Hepatocyte (in vitro differentiated cells): ENCODE measurements at places on chromosomes 7 and 10.

- no peaks in the 10 kb centered on the region for H3K36me3 ChIP-seq
- H3K27me3 ChIP-seq, result no peaks in the 10 kb centered on the region
- H3K27ac ChIP-seq, result no peak overlapping the region
- DNase-seq, result no peak
- H3K4me3 ChIP-seq, result no peak overlapping the region
These were observed 59.7 kb downstream of the AUTS2 start for GRCh38 chr7:69657985-69658384.

DNA sequence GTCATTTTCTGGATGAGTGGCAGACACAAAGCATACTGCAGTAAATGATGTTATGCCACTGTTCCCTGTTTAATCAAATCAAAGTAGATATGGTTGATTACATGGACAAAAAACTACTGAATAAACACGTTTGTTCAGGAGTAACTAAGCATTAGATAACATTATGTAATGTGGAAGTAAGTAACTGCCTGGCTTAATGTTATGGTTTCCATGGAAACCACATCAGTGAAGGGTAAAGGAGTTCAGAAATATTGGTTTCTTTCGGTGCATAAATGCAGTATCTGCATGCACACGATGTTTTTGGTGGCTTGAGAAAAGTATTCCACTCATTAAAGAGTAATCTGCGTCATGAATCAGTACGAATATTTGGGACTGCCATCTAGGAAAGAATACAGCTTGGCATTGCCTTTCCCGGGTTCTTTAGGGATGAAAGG lies 131.3 kb upstream of the PRKCQ start:
- H3K27me3 ChIP-seq, result peaks cover 4% of the 10 kb centered on the region
- DNase-seq, result no peak
- no peaks in the 10 kb centered on the region for H3K4me1 ChIP-seq
- H3K27ac ChIP-seq, result no peak overlapping the region

DNA sequence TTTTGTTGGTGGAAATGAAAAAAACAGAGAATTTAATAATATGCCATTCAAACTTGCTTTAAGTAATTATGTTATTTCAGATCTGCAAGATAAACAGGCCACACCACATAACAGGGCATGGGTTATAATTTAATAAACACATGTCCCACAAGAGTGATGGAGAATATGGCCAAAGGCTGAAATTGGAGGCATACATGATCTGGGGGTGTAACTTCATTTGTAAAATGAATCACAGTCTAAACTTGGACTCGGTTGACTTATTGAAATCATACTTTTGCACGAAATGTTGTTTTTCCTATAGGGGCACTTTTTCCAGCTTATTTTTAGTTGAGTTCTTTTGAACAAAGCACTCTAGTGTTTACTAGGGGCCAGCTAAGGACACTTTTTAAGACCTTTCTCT lies 151.6 kb downstream of the TMEM26 start:
- no peaks in the 10 kb centered on the region for H3K36me3 ChIP-seq
- no peak overlapping the region for H3K4me3 ChIP-seq
- H3K4me1 ChIP-seq, result no peaks in the 10 kb centered on the region
- no peak for DNase-seq
- no peaks in the 10 kb centered on the region for H3K27me3 ChIP-seq

DNA sequence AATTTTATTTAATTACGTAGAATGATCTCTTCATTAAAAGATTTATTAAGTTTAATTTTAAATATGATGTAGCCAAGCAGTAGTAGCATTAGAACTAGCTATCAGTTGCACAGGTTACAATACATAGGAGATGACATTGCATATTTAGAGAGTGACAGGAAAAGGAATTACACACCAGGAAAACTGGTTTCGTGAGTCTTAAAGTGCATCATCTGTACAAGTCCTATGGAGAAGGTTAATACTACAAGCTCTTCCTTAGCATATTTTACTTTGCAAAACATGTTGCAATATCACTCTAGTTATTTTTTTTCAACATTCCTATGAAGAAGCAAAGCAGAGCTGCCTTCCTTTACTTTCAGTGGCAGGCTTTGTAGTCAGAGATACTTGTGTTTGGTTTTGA lies 20.2 kb upstream of the SEM1 start:
- no peak overlapping the region for H3K27ac ChIP-seq
- H3K27me3 ChIP-seq, result no peaks in the 10 kb centered on the region
- no peaks in the 10 kb centered on the region for H3K4me1 ChIP-seq
- no peak overlapping the region for H3K4me3 ChIP-seq

DNA sequence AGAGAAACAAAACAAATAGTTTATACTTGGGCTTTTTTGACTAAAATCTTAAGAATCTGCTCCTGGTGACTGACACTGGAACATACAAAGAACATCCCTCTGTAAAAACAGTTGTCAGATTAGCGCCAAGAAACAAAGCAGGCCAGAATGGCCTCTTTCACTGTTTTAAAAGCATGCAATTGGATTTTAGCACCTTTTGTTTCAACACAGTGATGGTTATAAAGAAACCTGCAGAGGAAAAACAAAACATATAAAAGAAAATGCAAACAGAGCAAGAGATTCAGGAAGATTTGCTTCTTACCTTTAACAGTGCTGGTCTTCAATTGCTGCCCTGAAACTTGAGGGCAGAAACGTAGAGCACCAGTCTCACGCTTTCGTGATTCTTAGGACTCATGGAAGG lies 652.2 kb upstream of the KCND2 start:
- H3K27ac ChIP-seq, result no peak overlapping the region
- no peak overlapping the region for H3K4me3 ChIP-seq
- H3K4me1 ChIP-seq, result no peaks in the 10 kb centered on the region
- no peaks in the 10 kb centered on the region for H3K36me3 ChIP-seq
- no peak for DNase-seq

DNA sequence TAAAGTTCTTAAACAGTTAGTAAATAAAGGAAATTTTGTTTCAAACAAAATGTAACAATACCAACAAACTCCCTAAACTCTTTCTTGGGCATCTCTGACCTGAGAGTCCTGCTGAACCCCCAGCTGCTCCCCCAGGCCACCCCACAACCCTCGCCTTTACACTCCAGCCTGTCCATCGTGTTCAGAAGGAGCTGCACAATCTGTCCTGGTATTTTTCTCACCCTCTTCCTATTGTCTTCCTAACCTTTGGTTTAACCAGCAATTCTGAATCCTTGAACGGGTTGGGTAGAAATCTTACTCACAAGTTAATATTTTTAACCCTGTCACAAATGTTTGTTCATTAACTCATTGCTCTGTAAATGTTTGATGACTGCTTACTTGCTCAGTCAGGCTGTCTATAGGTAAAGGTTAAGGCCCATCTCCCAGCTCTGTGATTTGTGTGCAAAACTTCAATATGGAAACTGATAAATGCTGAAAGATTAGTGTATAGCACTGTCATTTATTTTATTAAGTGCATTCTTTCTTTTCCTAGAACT lies 16.8 kb downstream of the SFRP4 start:
- H3K4me1 ChIP-seq, result peaks cover 4% of the 10 kb centered on the region
- DNase-seq, result no peak
- H3K27ac ChIP-seq, result no peak overlapping the region
- no peaks in the 10 kb centered on the region for H3K27me3 ChIP-seq
- no peak overlapping the region for H3K4me3 ChIP-seq

DNA sequence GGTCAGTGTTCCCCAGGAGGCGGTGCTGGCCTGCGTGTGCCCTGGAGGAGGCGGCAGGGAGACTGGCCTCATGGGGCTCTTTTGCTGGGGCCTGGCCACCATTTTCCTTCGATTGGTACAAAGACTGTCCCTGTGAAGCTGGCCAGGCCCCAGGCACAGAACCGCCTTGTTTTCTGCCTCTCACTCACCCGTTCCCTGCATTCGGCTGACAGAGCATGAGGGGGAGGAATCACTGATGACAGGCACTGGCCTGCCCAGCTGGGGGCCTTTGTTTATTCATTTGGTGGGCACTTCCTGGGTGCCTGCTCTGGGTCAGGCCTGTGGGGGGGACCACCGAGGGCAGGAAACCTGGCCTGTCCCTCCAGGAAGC lies 139.2 kb downstream of the FAM53B start:
- DNase-seq, result no peak
- no peak overlapping the region for H3K4me3 ChIP-seq
- H3K36me3 ChIP-seq, result no peaks in the 10 kb centered on the region
- H3K4me1 ChIP-seq, result no peaks in the 10 kb centered on the region
- no peak overlapping the region for H3K27ac ChIP-seq

- no peak overlapping the region for H3K27ac ChIP-seq
- H3K27me3 ChIP-seq, result no peaks in the 10 kb centered on the region
- no peaks in the 10 kb centered on the region for H3K36me3 ChIP-seq
- no peak for DNase-seq
These were observed 539 bp upstream of the FAM241B start for GRCh38 chr10:69629519-69629896.

DNA sequence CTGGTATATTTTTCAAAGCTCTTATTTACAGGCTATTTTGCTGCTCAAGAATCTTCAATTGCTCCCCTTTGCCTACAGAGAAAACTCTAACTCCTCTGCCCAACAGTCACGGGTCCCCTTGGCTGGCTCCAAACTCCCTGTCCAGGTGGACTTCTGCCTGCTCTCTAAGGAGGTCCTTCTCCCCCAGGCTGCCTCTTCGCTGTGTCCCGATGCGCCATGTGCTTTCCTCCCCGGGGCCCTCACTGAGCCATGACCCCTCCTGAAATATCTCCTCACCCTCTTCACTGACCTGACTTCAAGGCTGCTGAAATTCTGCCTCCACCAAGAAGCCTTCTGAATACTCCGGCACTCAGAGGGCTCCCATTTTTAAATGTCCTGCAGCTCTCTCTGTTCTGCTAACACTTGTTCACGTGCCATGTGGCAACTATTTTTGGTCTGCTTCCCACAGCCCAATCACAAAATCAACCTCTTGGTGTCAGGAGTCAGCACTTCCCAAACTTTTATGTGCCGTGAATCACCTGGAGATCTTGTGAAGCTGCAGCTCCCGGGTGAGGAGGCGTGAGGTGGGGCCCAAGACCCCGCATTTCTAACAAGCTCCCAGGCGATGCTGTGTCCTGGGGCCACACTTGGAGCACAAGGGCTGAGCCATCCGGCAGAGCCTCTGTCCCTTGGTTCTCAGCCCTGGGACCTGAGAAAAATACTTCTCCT lies 85.7 kb upstream of the COL13A1 start:
- H3K4me3 ChIP-seq, result no peak overlapping the region
- no peaks in the 10 kb centered on the region for H3K36me3 ChIP-seq
- DNase-seq, result no peak
- H3K4me1 ChIP-seq, result no peaks in the 10 kb centered on the region

DNA sequence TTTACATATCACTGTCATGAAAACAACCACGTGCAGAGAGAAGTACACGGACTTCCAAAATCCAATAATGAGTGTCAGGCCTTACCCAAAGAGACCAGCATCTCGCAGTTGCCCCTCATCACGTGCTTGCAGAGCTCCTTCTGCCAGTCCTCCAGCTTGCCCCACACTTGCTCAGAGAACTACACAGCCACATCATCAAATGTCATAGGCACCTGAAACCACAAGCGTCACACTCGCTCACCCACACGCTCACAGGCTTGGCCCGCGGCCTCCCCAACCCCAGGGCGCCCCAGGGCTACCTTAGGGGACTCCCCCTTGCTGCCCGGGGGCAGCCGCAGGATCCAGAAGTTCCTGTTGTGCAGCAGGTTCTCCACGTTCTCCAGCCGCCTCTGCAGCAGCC lies 123.4 kb upstream of the ZNF746 start:
- H3K4me1 ChIP-seq, result peaks cover 13% of the 10 kb centered on the region
- H3K27me3 ChIP-seq, result no peaks in the 10 kb centered on the region
- no peak overlapping the region for H3K4me3 ChIP-seq
- H3K27ac ChIP-seq, result no peak overlapping the region

- no peak overlapping the region for H3K27ac ChIP-seq
- peak; percentile 9 for DNase-seq
- peaks cover 74% of the 10 kb centered on the region for H3K27me3 ChIP-seq
These were observed 829 bp downstream of the CHRM2 start for GRCh38 chr7:136869001-136869961.

GRCh38 chr7:112129655-112130323 lies 76.4 kb downstream of the DOCK4 start:
- H3K27me3 ChIP-seq, result no peaks in the 10 kb centered on the region
- DNase-seq, result no peak
- H3K4me3 ChIP-seq, result no peak overlapping the region
- H3K27ac ChIP-seq, result no peak overlapping the region

GRCh38 chr10:90047243-90047729 lies 345.9 kb downstream of the KIF20B start:
- no peaks in the 10 kb centered on the region for H3K27me3 ChIP-seq
- no peaks in the 10 kb centered on the region for H3K36me3 ChIP-seq
- H3K4me1 ChIP-seq, result no peaks in the 10 kb centered on the region
- H3K27ac ChIP-seq, result no peak overlapping the region
- DNase-seq, result no peak
- no peak overlapping the region for H3K4me3 ChIP-seq

- H3K4me3 ChIP-seq, result no peak overlapping the region
- H3K4me1 ChIP-seq, result no peaks in the 10 kb centered on the region
- no peaks in the 10 kb centered on the region for H3K36me3 ChIP-seq
- H3K27ac ChIP-seq, result no peak overlapping the region
- H3K27me3 ChIP-seq, result peaks cover 5% of the 10 kb centered on the region
These were observed 5.7 kb downstream of the ARHGAP22 start for GRCh38 chr10:48598936-48599829.

DNA sequence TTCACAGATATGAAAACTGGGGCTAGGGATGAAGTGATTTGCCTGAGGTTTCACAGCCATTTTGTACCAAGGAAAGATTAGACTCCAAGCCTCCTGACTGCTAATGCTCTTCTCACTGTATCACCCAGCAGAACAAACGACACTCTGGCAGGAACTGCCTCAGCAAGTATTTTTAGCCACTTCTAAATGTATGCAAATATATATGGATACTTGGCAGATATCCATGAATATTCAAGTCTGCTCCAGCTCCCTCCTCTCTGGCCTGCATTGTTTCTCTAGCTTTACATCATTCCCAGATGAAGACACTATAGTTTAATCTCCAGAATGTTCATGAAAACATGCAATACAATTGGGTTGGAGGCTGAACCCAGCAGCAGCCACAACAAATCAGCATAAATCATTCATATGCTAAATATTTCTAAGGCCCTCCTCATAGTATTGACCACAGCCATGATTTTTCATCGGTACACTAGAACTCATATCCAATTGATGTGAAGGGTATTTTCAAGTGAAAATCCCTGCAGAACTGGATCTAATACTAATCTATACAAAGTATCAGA lies 65.5 kb downstream of the HPSE2 start:
- no peak for DNase-seq
- H3K4me1 ChIP-seq, result no peaks in the 10 kb centered on the region
- no peak overlapping the region for H3K4me3 ChIP-seq
- no peak overlapping the region for H3K27ac ChIP-seq

- H3K27me3 ChIP-seq, result no peaks in the 10 kb centered on the region
- no peaks in the 10 kb centered on the region for H3K4me1 ChIP-seq
- H3K27ac ChIP-seq, result no peak overlapping the region
- no peaks in the 10 kb centered on the region for H3K36me3 ChIP-seq
- no peak for DNase-seq
These were observed 76.1 kb upstream of the LRGUK start for GRCh38 chr7:134051020-134051419.

- peak overlapping the region; percentile 61 for H3K4me3 ChIP-seq
- no peak for DNase-seq
- H3K4me1 ChIP-seq, result peaks cover 23% of the 10 kb centered on the region
These were observed 573 bp upstream of the IDI1 start for GRCh38 chr10:1049425-1049958.

DNA sequence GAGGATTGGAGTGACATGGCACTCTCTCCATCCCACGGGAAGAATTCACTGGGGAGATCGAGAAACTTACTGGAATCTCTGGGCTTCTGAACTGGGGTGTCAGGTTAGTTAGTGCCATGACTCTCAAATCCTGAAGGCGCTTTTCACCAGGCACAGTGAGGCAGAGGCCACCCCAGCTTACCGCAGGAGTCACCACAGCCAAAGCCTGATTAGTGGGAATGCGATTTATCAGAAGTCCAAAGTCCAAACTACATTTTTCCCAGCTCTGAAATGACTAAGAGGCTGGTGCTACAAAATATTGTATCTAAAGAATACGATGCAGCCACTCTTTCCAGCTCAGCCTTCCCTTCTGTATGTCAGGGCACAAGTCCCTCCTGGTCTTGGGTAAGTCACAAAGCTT lies 334.8 kb upstream of the SHH start:
- no peaks in the 10 kb centered on the region for H3K36me3 ChIP-seq
- H3K4me1 ChIP-seq, result peaks cover 12% of the 10 kb centered on the region
- H3K27ac ChIP-seq, result peak overlapping the region; percentile 82
